BJ (cell line): ENCODE measurements at places on chromosomes 2 and 18.

GRCh38 chr2:240965296-240965904, 33.0 kb upstream of the SNED1 start:
- no peak for DNase-seq

- no peak for DNase-seq
Observed at GRCh38 chr2:139403948-139404347, 623.8 kb upstream of the NXPH2 start.

DNA sequence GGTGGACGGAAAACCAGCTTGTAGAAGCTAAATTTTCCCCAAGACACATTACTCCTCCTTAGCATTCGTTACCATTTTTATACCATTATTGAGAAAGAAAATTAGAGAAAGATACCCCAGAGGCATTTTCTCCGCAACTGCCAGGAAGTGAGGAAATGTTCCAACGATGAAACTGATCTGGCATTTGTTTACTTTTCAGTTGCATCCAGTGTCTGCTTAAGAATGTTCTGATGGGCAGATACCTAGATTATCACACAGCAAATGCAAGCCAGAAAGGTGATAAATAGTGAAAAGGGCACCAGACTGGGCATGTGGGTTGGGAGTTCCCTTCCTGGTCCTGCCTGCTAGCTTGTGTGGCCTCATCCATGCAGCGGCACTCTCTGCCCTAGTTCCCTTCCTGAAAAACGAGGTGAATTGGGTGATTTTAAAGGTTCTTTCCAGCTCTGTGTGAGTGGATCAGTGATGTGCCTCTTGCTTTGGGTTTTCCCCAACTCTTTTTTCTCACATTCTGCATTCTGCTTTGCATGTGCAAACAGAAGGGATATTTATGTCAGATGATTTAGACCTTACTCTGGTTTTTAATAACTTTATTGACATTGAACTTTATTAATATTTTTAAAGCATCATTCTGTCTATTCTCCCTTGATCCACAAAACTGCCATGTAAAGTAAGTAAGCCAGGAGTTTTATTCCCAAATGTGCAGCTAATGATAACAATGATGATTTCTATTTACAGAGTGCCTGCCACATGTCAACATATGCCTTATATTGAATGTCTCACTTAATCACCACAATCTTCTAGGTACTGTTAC, 139.6 kb downstream of the INSIG2 start:
- DNase-seq, result no peak

GRCh38 chr2:188971432-188971861, 2.7 kb upstream of the COL3A1 start:
- no peak for DNase-seq

DNA sequence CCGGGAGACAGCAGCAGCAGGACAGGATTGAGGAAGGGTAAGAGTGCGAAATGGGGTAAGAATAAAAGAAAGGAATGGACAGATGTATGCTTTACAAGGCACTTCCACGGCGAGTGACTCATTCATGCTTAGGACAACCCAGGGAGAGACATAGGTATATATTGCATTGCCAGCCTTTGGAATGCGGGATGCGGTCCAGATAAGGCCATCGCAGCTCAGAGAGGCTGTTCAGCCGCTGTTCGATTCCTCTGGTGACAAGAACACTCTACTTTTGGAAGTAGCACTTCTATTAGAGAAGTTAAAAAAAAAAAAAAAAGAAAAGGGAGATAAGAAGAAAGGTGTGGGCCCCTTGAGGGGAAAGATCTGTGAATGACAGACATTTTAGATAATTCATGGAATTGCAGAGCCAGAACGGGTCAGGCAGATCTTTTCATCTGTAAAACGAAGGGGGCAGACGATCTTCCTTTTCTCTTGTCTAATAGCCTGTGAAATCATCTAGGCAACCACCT, 819 bp upstream of the NCOA1 start:
- no peak for DNase-seq

DNA sequence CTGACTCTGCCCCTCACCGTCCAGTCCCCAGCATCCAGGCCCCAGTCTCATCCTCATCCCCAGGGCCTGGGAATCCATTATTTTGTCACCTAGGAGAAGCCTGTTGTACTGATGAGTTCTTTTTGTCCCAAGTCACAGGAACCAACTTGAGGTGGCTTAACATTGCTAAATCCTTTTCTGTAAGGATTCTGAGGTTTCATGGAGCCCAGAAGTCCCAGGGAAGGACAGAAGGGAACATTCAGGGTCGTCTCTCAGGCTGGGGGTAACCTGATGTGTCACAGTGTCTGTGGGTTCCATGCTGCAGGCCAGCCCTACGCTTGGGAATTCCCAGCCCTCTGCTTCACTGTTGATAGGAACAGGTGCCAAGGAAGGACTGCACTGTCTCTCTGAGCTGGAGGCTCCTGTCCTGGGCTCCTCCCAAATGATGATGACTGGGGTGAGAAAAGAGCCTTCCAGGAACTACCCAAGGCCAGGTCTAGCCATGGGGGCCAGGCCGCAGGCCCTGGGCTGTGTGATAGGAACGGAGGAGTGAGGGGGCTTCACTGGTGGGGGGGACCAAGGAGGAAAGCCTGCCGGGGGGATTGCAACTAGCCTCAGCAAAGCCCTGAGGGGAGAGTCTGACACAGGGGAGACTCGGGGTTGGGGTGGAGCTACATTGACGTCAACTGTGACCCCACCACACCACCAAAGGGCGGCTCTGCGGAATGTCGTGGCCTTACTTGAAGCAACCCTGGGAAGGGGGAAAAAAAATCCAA, 145.7 kb downstream of the SMAD7 start:
- no peak for DNase-seq

GRCh38 chr2:72115110-72116080, 32.3 kb downstream of the CYP26B1 start:
- peak; percentile 72 for DNase-seq

GRCh38 chr18:38606841-38607240, 1041.2 kb upstream of the CELF4 start:
- DNase-seq, result no peak

- no peak for DNase-seq
Observed at GRCh38 chr2:73238976-73239375, 4.9 kb downstream of the CCT7 start.

- no peak for DNase-seq
Observed at GRCh38 chr18:78986018-78986481, 6.4 kb downstream of the SALL3 start.

DNA sequence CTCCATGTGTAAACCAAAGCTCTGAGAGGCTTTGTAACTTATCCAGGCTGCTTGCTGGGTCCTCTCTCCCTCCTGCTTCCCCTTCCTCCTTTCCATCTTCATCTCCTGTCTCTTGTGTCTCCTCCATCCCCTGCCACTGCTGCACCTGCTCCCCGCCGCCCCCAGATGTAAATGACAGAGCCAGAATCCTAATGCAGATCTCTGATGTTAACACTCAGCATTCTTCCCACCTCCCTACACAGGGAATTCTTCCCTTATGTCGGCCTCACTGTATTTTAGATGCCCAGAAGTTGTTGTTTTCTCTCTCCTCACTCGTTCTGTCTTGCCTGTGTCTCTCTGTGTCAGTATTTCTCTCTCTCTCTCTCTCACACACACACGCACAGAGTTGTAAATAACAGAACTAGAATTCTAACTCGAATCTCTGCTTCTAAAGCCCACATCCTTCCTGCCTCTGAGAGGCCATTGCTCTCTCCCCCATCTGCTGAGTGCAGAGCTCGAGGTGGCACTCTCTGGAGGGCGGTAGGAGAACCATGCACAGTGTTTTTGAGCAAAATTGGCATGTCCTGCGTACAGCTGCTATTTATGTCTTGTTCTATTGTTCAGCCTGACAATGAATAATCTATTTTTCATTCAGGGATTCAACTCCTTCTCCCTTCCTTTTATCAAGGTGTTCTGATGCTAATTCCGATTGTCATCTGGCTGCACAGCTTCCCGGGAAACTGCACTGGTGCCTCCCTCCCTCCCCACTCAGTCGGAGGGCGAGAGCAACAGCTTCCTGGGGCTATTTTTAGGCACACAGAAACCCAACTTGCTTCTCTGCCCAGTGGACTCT, 219.9 kb downstream of the SH3RF3 start:
- DNase-seq, result no peak
